LHCN-M2 (cell line): ENCODE measurements at places on chromosomes 5 and 9.

GRCh38 chr5:68303038-68303738 lies 87.6 kb downstream of the PIK3R1 start:
- DNase-seq, result peak; percentile 68

DNA sequence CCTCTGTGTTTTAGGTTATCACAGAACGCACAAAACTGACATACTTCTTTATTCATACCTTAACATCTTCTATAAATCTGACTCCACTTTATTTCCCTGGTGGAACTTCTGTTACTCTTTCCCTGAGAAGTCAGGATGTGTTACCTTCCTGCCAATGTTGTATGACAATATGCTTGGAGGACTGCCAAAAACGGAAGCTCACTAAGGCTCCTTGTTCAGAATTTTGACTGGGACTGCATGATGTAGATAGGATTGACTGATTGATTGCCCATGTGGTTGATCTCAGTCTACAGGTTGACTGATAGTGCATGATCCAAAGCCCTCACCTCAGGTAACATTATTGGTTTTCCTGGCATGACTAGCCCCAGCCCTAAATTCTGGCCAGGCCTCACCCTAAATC lies 319.4 kb downstream of the TLR4 start:
- no peak for DNase-seq

- DNase-seq, result no peak
These were observed 34.5 kb downstream of the ECPAS start for GRCh38 chr9:111449705-111450104.

DNA sequence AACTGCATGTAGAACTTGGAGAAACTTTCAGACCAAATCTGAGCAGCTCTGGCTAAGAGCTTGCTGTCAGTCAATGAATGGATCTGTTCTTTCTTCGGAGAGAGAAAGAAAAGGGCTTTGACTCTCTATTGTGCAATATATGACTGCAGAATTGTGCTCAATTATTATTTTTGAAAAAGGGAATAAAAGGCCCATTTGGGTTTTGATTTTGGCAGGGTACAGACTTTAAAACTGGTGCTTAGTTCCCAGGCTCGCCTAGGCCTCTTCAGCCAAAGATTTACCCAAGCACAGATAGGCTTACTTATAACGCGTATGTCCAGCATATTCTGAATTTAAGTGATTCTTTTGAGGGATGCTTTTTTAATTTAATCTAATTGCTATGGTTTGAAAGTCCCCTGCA lies 59.3 kb downstream of the RETREG1 start:
- no peak for DNase-seq

DNA sequence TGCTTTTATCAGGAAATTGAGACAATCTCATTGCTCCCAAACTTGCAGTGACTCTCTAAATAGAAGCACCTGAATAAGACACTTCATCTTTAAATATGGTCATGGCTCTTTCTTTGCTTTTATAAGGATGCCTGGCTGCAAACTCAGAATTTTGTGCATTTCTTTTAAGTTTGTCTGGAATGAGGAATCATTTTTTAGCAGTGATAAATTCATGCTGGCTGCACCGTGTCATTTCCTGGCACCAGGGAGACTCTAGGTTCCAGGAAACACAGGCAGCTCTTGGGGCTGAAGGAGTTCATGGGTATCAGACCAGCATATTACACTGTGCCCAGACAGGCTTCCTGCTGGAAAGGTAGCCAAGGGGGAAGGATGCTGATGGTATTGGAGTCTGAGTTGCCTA lies 109.9 kb downstream of the NUDT12 start:
- DNase-seq, result no peak

DNA sequence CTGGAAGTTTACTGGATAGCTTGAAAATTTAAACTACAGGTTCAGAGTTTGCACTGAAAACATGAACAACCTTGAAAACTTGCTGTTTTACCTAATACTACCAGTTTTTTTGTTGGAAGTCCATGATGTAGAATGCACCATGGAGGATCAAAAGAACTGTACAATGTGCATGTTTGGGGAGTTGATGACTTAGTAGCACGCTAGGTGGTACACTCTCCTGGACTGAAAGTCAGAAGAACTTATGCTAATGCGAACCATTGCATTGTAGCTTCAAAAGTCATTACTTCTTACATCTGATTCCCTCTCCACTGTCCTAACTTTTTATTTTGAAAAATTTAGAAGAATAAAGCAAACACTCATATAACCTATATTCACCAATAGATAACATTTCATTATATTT lies 211.0 kb downstream of the OSTF1 start:
- DNase-seq, result no peak

DNA sequence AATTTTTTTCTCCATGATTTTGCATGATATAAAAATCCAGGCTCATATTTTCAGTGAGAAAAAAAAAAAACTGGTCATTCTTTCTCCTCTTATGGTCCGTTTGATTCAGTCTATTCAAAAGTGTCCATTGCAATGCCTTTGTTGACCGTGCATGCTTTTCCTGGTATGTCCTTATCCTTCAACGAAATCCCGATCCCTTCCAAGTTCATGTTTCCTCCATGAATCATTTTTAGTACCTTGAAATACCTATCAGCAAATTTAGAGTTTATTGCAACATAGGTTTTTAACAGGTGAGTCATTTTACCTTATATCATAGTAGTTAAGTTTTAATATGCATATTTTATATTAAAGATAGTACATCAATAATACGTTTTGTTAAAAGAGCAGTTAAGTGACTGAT lies 773.8 kb upstream of the CHD1 start:
- no peak for DNase-seq

DNA sequence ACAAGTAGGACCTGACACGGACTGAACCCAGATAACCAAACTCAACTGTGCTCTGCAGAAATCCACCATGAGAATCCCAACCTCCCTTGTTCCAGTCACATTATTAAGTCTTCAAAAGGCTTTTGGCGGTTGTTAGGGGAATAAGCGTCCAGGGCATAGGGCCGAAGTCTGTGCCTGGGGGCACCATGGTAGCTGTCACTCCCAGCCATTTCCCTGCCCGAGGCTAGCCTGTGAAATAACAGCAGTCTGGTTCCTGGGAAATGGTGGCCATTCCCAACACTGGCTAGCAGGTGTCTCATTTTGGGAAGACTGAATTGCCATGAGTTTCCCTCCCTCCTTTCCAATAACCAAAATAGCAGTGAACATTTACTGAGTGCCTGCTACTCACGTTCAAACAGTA lies 122.2 kb downstream of the CRB2 start:
- DNase-seq, result no peak

GRCh38 chr5:36279054-36279698 lies 22.5 kb downstream of the RANBP3L start:
- peak; percentile 82 for DNase-seq

DNA sequence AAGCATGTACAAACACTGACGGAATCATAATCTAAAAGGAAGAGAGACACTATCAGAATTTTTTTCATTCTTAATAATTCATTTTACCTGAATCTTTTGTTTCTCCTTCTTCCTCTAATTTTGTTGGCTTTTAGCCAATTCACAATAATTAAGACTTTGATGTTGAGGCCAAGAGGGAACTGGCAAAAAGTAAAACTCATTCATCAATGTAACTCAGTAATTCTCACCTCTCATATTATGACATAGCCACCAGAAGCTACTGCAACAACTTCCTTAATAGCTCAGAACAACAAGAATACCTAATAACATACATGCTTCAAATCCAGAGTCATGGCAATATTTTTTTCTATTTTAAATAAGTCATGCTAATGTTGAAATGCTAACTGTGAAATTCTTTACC lies 64.5 kb downstream of the MCTP1 start:
- DNase-seq, result no peak

DNA sequence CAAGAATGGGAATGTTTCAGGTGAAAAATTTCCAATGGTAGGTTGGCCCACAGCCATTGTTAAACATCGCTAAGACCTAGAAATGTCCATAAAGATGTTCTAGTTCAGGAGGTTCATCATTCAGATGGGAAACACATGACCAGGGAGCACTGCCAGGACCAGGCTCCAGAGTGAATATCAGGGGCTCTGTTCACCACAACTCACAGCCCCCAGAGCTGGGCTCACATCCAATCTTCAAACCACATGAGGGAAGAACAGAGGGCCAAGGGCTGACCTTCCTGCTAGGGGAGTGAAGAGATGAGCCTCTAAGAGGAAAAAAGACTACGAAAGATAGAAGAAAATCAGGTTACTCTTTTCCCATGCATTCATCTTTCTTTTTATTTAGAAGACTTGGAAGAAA lies 205.8 kb downstream of the SEMA5A start:
- DNase-seq, result no peak

- no peak for DNase-seq
These were observed 30.0 kb downstream of the TRIM32 start for GRCh38 chr9:116717150-116717549.

GRCh38 chr9:97413462-97413861 lies 1.6 kb downstream of the TDRD7 start:
- DNase-seq, result no peak

GRCh38 chr9:134946663-134947062 lies 29.0 kb upstream of the FCN1 start:
- no peak for DNase-seq

GRCh38 chr5:4879693-4880303 lies 260.3 kb upstream of the ADAMTS16 start:
- DNase-seq, result peak; percentile 39

- no peak for DNase-seq
These were observed 310.5 kb upstream of the KIF2A start for GRCh38 chr5:61995486-61995885.

- no peak for DNase-seq
These were observed 15.9 kb upstream of the CDC20B start for GRCh38 chr5:55188656-55189540.

DNA sequence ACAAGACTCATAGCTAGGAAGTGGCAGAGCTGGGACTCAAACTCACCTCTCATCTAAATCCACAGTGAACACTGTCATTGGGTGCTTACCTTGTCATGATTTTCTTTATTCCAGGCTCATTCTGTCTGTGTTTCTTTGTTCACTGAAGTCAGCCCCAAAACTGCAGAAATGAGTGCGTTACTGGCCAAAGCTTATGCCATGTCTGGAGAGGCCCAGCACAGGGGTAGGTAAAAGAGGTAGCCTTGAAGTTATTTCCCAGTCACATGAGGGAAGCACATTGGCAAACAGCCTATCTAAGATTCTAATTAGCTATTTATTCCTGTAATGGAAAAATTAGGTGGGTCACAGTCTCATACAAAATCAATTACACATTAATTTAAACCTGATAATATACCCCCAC lies 29.8 kb downstream of the TTC23L start:
- DNase-seq, result no peak

DNA sequence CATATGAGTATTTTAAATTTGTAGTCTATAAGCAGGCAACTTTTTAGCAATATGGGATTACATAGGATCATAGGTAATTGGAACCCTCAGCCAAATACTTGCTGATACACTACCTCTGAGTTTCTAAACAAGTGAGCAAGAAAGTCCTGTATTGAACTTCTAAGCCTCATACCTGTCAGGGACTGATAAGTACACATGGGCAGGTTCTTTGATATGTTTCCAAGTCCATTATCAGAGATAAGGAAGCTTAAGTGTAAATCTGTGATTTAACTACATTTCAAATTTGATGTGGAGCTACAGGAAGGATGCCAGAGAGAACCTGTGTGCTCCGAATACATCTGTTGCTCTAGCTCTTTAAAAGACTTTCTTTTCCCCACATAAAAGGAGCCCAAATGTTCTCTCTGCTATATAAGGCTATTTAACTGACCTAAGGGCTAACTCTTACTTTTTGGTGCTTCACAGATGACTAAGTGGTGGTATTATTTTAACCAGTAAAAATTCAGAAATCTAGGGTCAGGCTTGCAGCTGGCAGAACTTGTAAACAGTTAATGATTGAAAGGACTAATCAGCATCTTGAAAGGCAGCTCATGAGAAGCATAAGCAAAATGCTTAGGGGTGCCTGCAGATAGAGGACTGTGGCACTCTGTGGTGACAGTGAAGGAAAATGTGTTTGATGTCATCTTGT lies 228.6 kb downstream of the NR3C1 start:
- DNase-seq, result peak; percentile 92

DNA sequence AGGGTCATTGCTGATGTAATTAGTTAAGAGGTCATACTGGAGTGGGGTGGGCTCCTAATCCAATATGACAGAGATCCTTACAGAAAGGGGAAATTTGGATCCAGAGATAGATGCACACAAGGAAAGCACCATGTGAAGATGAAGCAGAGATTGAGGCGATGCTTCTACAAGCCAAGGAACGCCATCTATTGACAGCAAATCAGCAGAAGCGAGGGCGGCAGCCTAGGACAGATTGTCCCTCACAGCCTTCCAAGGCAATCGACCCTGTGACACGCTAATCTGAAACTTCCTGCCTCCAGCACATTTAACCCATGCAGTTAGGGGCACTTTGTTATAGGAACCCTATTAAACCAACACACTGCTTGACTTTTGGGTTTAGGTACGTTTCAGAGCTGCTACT lies 285.1 kb upstream of the DAP start:
- no peak for DNase-seq

- no peak for DNase-seq
These were observed 793 bp upstream of the PKD2L2 start for GRCh38 chr5:137888466-137888862.

- no peak for DNase-seq
These were observed 732.0 kb upstream of the CTNND2 start for GRCh38 chr5:12636209-12636608.

DNA sequence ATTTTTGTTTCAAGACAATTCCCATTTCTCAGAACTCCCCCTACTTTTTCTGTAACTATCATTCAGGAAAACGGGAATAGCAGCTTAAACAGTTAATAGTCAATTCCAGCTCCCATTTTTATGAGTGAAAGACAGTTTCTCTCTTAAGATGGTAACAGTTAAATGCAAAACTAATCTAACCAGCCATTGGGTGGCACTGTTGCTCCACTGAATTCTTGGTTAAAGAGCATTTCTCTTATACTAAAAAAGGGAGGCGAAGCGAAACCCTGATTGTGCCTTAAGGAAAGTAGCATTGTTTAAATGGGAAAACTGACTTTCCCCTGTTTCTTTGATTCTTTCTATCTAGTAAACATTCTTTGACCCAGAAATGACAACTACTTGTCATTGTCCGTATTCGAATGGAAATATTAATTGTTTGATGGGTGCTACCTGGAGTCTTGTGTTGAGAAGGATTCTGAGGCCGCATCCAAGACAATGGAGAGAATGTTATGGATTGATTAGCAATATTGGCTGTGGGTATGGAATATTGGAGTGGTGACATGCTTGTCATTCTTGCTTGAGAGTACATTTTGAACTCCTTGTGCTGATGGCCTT lies 507.8 kb downstream of the MAT2B start:
- peak; percentile 61 for DNase-seq

GRCh38 chr5:66972004-66972403 lies 224.6 kb downstream of the CD180 start:
- DNase-seq, result no peak

DNA sequence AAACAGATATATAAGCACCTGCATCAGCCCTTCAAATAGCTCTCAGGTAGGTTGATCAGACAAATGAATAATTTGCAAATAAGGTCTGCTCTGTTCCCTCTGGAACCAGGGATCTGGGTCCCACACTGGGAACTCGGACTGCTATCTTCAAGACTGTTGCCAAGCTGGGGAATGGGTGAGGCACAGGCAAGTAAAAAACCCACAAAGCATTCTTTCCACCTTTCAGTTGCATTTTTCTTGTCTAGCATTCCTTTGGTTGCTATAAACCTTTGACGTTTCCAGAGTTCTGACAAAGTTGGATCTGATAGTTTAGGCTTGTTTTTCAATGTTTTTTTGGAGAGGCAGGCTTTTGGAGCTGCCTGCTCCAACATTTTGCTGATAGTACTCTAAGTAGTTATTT lies 20.1 kb downstream of the FBXL17 start:
- no peak for DNase-seq
